RPMI7951 (cell line): ENCODE measurements at places on chromosomes 4 and X.

DNA sequence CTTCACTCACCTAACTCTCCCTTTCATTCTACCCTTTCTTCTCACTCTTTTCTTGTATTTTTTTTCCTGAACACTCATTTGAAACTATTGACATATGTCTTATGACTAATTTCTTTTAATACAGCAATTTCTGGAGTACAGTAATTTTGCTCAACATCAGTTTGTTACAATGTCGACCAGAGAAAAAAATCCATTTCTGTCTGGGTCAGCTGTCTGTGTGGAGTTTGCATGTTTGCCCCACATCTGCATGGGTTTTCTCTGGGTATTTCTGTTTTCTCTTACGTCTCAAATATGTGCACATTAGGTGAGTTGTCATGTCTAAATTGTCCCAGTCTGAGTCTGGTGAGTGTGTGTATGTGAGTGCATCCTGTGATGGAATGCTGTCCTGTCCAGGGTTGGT is 294.8 kb downstream of the HS3ST1 start:
- no peak for DNase-seq

GRCh38 chr4:142383354-142383753 is 462.7 kb downstream of the INPP4B start:
- DNase-seq, result no peak

DNA sequence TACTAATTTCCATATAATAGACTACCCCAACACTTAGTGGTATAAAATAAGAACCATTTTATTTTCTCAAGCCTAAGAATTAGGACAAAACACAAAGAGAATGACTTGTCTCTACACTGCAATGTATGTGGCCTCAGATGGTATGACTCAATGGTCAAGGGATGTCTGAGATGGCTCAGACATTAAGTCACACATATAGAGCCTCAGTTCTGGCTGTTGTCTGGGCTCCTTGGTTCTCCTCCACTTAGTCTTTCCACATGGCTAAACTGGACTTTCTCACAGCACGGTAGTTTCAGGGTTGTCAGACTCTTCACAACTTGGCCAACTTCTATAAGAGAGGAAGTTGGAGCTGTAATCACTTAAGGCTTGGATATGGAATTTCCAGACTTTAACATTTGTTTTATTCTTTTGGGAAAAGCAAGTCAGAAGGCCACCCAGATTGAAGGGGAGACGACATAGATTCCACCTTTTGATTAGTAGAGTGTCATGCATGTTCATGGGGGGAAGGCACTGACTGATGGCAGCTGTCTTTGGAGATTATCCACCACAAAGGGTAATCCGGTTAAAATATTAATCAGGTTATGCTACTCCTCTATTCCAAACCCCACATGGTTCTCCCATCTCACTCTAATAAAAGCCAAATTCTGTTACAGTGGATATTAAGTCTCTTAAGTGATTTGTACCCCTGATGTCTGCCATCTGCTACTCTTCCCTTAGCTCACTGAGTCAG is 9.4 kb downstream of the IL15 start:
- peak; percentile 64 for DNase-seq

DNA sequence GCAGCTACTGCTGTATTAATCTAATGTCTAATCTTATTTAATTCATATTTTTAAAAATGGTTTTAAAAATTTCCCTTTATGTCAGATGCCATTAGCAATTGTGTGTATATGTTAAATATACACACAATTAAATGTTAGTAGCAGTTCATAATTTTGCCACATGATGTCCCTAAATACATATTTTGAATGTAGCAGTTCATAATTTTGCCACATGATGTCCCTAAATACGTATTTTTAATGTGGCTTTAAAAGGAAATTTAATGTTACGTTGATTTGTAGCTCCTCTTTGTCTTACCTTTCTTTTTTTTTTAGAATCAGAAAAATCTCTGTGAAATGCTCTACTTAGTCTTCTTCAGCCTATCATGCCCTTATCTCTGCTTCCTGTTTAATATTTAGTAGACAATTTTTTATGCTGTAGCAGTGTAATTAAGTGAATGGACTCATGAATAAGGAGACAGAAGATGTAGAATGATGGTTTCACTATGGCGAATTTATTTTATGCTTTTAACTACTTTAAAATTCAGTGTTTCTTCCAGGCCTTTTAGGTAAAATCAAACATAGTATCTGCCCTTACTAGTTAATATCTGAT is 26.1 kb downstream of the RBM46 start:
- peak; percentile 22 for DNase-seq

- peak; percentile 20 for DNase-seq
Measured at GRCh38 chr4:70759627-70760026, 37.9 kb downstream of the RUFY3 start.

- no peak for DNase-seq
Measured at GRCh38 chr4:127775843-127776242, 6.3 kb upstream of the HSPA4L start.

DNA sequence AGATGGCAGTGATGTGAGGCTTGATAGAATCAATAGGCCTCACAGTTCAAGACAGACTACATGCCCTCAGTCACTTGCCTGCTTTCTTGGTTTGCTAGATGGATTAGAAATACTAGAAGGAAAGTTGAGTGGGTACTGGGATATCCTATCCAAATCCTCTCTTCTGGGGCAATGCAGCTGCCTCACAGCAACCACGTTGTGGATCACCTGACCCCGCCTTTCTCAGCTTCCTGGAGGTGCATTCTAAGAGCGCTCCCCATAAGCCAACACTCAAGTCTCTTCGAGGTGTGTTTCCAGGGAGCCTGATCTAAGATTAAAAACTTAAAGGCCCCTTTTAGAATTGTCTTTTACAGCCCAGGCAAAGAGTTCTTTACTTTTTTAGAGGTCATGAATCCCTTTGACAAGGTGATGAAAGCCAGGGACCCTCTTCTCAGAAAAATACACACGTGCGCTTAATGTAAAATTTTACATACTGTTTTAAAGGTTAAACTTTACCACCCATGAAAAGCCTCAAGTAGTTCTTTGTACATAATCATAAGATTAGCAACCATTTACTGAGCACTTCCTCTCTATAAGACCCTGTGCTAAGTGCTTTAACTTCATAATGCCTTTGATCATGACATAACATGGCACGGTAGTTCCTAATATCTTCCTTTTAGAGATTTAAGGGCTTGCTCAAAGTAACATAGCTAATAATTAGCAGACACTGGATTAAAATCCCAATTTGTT is 840 bp upstream of the RPL34 start:
- no peak for DNase-seq

- DNase-seq, result no peak
Measured at GRCh38 chr4:11735651-11736050, 307.0 kb upstream of the HS3ST1 start.

GRCh38 chrX:25112156-25112555 is 96.4 kb upstream of the ARX start:
- DNase-seq, result no peak

DNA sequence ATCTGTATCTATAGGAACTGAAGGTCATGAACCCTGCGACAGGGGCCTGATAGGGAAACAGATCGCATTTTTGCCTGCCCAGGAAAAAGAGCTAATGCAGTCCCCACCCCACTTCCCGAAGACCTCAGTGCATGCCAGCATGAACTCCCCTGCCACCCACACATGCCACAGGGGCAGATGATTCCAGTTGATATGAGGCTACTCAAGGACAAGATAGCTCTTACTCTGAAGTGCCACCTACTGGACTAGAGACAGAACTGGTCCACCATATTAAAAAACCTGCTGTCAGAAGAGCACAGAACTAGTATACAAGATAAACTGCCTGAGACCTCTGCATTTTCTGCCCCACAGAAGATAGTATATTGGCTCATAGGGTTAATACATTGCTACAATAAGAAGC is 68.0 kb downstream of the YIPF7 start:
- DNase-seq, result no peak

- peak; percentile 3 for DNase-seq
Measured at GRCh38 chr4:141275834-141276233, 55.1 kb downstream of the ZNF330 start.

DNA sequence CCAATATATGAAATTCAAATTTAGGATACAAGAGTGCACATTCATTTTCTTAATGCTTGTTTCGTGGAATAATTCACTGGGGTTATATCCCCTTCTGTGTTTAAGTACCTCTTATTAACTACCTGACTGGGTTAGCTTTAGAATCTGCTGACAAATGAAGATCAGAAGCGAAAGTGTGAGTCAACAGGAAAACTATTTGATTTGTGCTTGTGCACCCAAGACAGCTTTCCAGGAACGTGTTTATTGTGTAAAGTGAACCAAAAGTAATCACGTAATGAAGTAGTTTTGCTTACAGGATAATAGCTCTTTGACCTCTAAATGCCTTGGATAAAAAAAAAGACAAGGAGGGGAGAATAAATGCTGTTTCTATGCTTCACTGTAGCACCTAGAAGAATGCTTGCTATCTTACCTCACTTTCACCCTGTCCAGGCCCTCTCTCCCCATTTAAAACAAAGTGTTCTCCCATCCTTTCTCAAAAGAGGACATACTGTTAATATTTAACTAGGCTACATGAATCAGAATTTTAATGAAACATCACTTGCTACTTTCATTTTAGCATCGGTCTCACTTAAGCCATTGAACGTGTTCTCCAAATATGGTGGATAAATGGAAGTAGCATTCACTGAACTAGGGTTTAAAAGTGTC is 141.9 kb downstream of the THOC2 start:
- no peak for DNase-seq
